ENCODE measurements at places on chromosomes 7 and 10.

- DNase-seq: no peak
Measured at GRCh38 chr10:21473135-21473534, 52.3 kb downstream of the SKIDA1 start.

GRCh38 chr7:68107261-68107660, 1110.6 kb downstream of the TYW1 start:
- DNase-seq: peak; percentile 25

- no peak for DNase-seq
Measured at GRCh38 chr10:92187101-92187500, 103.8 kb downstream of the CPEB3 start.

- no peak for DNase-seq
Measured at GRCh38 chr7:132464740-132465139, 111.5 kb downstream of the PLXNA4 start.

DNA sequence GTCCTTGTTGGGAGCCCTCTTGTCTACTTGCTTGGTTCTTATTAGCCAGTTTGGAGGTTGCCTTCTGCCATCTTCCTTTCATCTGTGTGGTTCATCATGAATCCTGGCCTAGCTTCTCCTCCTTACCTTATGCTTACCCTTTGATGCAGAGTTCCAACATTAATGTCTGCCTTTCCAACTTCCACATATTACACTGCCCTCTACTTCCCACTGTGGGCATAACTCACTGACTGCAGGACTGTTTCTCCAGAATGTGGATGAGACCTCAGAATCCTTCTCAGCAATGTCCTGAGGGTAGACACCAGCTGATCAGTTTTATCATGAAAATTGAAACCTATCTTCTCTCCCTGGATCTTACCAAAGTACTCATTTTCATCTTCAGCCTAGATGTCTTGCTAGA, 491.0 kb downstream of the LRMDA start:
- no peak for DNase-seq

GRCh38 chr10:13401142-13401541, 53.0 kb upstream of the SEPHS1 start:
- no peak for DNase-seq

DNA sequence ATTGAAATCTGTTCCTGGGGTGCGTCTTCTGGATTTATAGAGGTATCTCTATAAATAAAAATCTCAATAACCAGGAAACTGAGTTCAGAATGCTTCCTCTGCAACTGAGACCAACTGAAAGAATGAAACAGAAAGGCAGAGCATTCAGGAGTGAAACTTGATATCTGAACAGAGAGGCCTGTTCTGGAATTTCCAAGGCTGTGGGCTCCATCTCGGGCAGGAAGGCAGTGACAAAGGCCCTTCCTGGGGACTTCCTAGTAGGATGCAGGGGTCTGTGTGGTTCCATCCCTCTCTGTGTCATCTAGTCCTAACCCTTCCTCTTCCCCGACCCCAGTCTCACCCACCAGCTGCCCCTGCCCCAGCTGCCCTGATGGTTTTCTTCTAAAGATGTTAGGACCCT, 52.0 kb downstream of the JCAD start:
- DNase-seq: no peak

DNA sequence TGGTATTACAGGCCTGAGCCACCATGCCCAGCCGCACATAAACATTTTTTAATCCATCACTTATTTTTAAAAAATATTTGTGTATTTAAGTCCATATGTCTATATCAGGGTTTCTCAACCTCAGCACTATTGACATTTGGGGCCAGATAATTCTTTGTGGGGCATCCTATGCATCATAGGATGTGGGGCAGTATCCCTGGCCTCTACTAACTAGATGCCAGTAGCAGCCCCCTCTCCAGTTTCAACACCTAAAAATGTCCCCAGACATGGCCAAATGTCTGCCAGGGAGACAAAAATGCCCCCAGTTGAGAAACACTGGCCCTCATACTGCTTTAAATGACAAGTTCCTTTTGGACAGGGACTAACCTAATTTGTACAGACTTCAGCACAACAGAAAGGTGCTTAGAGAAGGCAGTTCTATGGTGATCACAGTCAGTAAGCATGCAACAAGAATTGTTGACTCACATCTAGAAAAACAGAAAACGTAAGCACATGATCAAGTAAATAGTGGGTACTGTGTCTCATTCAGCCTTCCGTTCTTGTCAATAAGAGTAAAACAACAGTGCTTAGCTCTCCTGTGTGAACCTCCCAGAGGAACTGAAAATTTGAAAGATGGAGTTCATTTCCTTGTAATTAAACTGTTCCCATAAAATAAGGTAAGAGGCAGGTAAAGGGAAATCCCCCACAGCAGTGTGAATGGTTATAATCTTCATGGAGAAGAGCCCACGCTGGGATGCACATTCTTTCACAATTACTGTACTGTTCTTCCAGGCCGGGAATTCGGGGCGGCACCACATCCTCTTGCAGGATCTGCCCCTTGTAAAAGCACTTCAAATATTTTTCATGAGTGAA, 17.3 kb upstream of the ADRB1 start:
- DNase-seq: no peak

GRCh38 chr7:127933146-127933545, 98.1 kb downstream of the LRRC4 start:
- no peak for DNase-seq

DNA sequence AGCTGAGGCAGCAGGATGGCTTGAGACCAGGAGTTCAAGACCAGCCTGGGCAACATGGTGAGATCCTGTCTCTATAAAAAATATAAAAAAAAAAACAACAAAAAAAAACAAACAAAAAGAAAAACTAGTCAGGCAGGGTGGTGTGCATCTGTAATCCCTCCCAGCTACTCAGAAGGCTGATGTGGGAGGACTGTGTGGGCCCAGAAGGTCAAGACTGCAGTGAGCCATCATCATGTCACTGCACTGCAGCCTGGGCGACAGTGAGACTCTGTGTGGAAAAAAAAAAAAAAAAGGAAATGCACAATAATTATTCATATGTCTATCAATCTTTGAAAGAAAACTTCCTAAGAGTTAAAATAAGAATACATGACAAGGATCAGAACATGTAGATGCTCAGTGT, 178.3 kb downstream of the SEM1 start:
- no peak for DNase-seq

GRCh38 chr7:101066833-101067177, 18.5 kb upstream of the TRIM56 start:
- DNase-seq: no peak

GRCh38 chr10:72174297-72174662, 41.5 kb upstream of the ANAPC16 start:
- DNase-seq: no peak

- DNase-seq: no peak
Measured at GRCh38 chr7:128913870-128914565, 3.5 kb upstream of the KCP start.

- DNase-seq: peak; percentile 19
Measured at GRCh38 chr10:111360260-111360925, 283.6 kb downstream of the ADRA2A start.

DNA sequence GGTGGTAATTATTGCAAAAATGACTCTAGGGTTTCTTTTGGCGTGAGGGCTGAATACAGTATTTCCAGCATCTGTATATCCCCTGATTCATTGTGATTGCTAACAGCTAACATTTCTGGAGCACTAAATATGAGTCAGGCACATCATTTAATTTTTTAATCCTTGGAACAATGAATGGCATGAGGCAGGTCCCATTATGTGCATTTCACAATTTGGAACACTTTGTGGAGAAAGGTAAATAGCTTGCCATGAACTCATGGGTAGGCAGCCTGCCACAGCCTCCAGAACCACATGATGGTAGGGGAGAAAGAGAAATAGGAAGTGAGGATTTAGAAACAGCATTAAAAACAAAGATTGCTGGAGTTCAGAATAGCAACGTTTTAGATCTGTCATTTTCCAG, 1.7 kb downstream of the NPTX2 start:
- DNase-seq: no peak

DNA sequence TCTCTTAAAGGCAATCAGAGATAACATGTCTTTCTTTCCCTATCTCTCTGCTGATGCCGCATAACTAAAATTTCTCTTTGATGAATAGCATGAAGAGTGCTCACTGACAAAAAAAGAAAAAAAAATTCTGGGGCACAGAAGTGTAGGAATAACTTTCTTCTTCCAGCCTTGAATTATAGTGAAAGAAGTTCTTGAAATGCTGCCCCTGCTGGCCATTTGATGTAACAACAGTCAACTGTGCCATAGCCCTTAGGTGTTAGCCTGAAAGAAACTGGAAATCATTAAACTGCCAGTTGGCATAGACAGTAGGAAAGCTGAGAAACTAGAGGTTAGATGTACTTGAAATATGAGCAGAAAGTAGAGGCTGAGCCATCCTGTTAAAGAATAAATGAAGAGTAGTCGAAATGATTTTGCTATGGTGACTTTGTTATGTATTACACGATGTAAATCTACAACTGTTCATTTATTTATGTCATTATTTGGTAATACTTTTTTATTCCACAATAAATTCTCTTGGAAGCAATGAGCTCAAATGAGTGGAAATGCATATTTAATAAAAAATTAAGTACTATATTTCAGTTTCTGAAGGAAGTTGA, 48.3 kb upstream of the FAM171A1 start:
- DNase-seq: no peak

GRCh38 chr7:150435390-150436073, 14.9 kb upstream of the GIMAP8 start:
- DNase-seq: no peak

- DNase-seq: peak; percentile 15
Measured at GRCh38 chr10:110746254-110746826, 102.2 kb downstream of the RBM20 start.

DNA sequence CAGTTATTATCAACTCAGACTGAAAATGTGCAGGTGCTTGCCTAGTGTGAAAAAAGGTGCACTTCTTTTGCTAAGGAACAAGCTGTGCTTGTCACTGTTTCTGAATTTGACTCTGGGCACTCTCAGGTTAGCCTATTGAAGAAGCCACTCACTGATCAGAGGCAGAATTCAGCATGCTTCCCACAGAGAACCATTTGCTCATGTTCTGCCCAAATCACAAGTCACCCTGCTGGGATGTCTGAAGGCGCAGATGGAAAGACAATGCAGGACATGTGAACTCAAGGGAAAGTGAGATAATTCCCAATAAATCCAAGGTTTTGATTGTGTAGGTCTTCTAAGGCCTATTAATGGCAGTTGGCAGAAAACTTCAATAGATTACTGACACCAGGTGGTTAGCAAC, 47.8 kb upstream of the CSTF2T start:
- DNase-seq: no peak

DNA sequence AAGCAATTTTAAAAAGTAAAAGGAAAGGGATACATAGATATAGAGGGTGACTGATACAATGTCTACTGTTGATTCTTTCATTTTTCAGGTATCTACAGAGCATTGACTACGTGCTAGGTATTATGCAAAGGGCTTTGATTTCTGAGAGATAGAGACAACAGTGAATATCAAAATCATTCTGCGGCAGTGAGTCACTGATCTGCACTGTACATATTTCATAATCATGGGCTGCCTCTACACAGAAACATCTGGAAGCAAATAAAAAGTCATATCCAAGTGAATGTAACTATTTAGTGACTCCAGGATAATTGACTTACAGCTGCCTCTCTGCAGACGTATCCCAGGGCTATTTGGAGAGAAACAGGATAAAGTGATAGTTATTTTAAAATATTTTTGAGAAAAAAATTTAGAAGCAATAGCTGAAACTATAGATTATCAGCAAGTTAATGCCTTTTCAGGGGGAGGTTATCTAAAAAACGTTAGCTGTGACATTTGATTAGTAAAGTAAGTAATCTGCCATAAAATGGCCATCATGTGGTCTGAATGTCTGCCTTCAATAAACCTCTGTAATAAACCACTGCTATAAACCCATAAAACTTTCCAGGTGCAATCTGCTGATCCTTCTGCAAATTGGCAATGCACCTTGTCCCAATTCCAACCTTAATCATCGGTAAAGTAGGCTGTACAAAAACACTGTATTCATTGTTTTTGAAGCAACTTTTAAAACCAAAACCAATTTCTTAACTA, 43.7 kb downstream of the CPXM2 start:
- no peak for DNase-seq

- DNase-seq: peak; percentile 31
Measured at GRCh38 chr7:37833107-37833817, 15.1 kb upstream of the NME8 start.

GRCh38 chr10:82397854-82398253, 522.9 kb downstream of the NRG3 start:
- no peak for DNase-seq

DNA sequence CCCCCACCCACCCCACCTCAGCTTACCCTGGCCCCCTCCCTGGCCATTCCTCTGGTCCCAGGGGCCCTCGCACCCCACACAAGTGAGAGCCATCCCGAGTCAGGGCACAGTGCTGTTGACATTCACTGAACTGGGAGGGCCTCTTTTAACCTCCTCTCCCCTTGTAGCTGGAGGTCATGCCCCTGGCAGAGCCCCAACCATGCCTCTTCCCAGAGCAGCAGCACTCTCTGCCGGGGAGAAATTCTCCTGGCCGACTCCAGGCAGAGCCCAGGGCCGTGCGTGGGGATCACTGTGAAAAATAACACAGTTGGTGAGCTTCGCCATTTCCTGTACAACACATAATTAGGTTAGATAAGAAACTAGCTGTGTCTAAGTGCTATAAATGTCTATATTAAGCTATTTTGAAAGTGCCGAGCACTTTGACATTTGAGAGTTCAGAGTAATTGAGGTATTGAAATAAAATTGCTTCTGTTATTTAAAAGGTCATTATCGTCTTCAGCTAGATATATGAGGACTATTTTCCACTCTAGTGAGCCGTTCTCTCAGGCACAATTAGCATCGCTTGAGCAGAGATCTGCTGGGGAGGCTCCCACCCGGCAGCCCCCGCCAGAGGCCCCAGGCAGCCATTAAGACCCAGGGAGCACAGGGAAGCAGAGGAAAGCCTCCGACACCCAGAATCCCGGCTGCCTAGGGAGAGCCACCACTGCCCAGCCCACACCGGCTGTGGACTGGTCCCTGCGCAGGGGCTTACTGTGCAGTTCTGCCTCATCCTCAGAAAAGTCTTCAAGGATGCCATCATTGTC, 62.4 kb upstream of the LRRC18 start:
- no peak for DNase-seq

DNA sequence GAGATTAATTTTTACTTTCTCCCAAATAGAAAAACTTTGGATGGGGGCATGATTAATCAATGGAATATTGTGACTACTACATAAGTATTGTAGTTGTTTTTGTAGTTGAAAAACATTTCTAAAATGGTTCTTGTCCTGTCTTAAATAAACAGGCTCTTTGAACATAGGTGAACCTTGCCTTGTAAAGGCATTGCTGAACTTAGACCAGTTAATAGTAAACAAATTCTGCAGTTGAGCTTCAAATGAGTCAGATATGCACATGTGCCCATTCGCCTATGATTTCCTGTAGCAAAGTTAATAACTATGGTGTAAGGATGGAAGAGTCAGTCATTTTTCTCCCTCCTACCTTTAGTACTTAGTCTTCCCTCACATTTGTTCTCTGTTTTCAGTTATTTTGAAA, 22.6 kb downstream of the CUTC start:
- no peak for DNase-seq

- DNase-seq: no peak
Measured at GRCh38 chr7:29204491-29205272, 10.1 kb downstream of the CHN2 start.

- DNase-seq: no peak
Measured at GRCh38 chr10:127085957-127086356, 110.4 kb downstream of the INSYN2A start.

All from NCI-H748 treated with DMSO at 0.1 percent for 48 hours (cell line).